ENCODE measurements at places on chromosomes 3 and 15. TPM values are rescaled to one million over a fixed set of nuclear protein-coding genes. Genes with fewer than 3 reads are reported as not detected.

Gene XCR1
- polyA plus RNA-seq = not detected

Gene TF
- polyA plus RNA-seq = 0.24 TPM

Gene SNRK
- 26.9 TPM for polyA plus RNA-seq

Gene HDC
- 6.0 TPM for polyA plus RNA-seq

Gene CYP8B1
- not detected for polyA plus RNA-seq

Gene TP63
- not detected for polyA plus RNA-seq

Gene TMEM43
- polyA plus RNA-seq = 58.5 TPM

Gene CFAP20DC
- not detected for polyA plus RNA-seq

Gene PARP15
- polyA plus RNA-seq = not detected

Gene ACKR4
- polyA plus RNA-seq = not detected

Gene SAMMSON
- not detected for polyA plus RNA-seq

Gene TM4SF1
- 0.81 TPM for polyA plus RNA-seq

Gene FSTL1
- 12.3 TPM for polyA plus RNA-seq

Gene GATM
- polyA plus RNA-seq = 13.3 TPM

Gene NRROS
- polyA plus RNA-seq = not detected

Gene SEMA3B
- 9.6 TPM for polyA plus RNA-seq

Gene ENTPD3
- 2.8 TPM for polyA plus RNA-seq

Gene TOPAZ1
- polyA plus RNA-seq = not detected

Gene ONECUT1
- 1.2 TPM for polyA plus RNA-seq

Gene C2CD4A
- polyA plus RNA-seq = not detected

Gene IL5RA
- 0.10 TPM for polyA plus RNA-seq

Gene FGD5
- polyA plus RNA-seq = 0.42 TPM

Gene GPR171
- not detected for polyA plus RNA-seq

Gene TGM4
- polyA plus RNA-seq = not detected

Gene GAP43
- 1,327 TPM for polyA plus RNA-seq

Gene MINAR1
- 3.1 TPM for polyA plus RNA-seq

Gene MCCC1
- 32.9 TPM for polyA plus RNA-seq

Gene CIDEC
- not detected for polyA plus RNA-seq

Gene CCRL2
- not detected for polyA plus RNA-seq

Gene SYNPR
- polyA plus RNA-seq = 2.0 TPM

Gene SLC2A2
- polyA plus RNA-seq = not detected

Gene IP6K2
- polyA plus RNA-seq = 480 TPM

Gene NPAP1
- polyA plus RNA-seq = 0.40 TPM

Gene BMF
- polyA plus RNA-seq = 5.8 TPM

Gene CPA3
- polyA plus RNA-seq = not detected

Gene LRRC3B
- polyA plus RNA-seq = 49.9 TPM

Gene TICRR
- polyA plus RNA-seq = 0.36 TPM

Gene CCDC9B
- not detected for polyA plus RNA-seq

Gene MYO9A
- polyA plus RNA-seq = 20.7 TPM

Gene RFX7
- 12.9 TPM for polyA plus RNA-seq

Gene ZNF717
- 7.0 TPM for polyA plus RNA-seq

Gene FMN1
- 0.26 TPM for polyA plus RNA-seq

Gene PLS1
- 0.31 TPM for polyA plus RNA-seq

Gene HES1
- 0.25 TPM for polyA plus RNA-seq

Gene C3orf85
- not detected for polyA plus RNA-seq

Data from neural cell (in vitro differentiated cells).